ENCODE measurements at places on chromosomes 13 and 19. TPM values are rescaled to one million over a fixed set of nuclear protein-coding genes. Genes with fewer than 3 reads are reported as not detected.

GRCh38 chr19:29573486-29573885 is 32.6 kb upstream of the POP4 start:
- DNase-seq, result no peak

Gene SIPA1L3
- 6.0 TPM for total RNA-seq

- no peak for DNase-seq
Measured at GRCh38 chr13:114022309-114022669, 48.4 kb upstream of the C13orf46 start.

DNA sequence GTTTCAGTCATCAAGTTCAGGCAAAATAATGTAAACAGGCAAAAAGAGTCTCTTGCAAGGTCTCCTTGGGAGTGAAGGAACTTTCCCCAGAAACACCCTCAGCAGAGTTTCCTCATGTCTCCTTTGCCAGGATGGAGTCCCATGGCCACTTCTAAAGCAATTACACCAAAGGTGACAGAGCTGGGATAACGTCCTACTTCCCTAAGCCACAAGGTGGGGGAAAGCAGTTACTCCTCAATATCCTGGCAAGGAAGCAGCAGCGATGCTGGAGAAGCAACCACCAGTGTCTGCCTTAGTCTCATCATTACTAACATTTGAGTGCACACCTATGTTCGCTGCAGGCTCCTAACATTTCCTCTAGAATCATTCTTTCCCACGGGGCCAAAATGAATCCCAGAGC is 88.6 kb downstream of the UBL3 start:
- no peak for DNase-seq

Gene ANGPTL8
- not detected for total RNA-seq

DNA sequence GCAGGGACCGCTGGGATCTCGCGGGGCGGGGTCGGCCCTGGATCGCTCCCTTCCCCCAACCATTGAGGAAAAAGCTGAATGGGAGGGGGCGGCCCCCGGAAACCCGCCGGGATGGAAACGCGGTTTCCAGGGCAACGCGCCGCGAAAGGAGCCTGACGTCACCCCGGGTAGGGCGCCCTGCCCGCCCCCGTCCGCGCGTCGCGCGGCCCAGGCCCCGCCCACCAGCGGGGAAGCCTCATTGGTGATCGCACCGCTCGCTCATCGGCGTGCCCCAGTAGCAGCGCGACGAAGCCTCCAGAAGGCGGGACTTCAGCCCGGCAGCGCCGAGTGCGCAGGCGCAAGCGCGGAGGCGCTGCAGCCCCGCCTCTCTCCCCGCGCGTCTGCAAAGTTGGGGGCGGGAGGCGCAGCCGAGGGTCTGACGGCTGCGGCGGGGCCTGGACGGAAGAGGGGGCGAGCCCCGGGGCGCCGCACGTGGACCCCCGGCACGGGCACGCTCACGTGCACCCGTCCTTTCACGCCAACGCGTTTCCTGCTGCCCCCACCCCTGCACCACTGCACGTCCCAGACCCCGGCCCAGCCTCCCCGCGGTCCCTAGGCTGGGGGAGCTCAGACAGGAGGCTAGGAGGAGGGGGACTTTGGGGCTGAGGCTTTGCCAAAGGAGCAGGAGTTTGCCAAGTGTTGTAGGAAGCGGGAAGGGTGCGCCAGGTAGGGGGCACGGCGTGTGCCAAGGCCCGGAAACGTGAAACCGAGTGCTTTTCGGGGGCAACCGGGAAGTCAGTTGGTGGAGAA is 8.2 kb upstream of the CIRBP start:
- DNase-seq, result peak; percentile 98

GRCh38 chr13:48040896-48041295 is 3.4 kb downstream of the NUDT15 start:
- no peak for DNase-seq

GRCh38 chr13:44275381-44275780 is 98.2 kb upstream of the SERP2 start:
- DNase-seq, result no peak

GRCh38 chr13:92177966-92178365 is 779.5 kb downstream of the GPC5 start:
- DNase-seq, result no peak

DNA sequence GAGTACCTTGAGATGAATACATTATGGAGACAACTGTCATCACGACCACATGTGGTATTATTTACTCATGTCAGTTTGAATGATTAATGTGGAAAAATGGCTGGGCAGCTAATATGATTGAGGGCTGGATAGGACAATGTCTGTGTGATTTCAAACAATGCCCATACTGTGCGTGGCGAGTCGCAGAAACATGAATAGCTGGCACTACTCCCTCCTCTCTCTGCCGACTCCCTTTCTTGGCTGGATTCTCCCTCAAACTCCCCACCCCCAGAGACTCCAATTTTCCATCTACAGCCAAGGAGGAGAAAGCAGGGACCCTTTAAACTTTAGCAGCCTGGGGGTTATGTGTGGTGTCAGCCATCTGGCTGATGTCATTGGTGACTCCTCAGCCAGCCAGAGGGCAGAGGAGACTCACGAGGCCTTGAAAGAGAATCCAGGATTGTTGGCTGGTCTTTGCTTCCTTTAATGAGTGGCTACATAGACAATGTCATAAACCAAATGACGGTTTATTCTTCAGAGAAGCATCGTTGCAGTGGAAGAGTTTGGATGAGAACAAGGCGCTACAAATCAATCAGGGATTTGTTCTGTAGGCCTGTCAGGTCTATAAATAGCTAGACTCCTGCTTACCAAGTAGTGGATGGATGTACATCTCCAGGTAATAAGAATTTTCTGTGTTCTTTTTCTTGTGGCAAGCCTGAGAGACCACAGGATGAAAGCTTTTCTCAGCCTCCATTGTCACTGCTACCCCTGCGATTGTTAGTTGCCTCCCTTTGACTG is 165.6 kb downstream of the DLEU7 start:
- peak; percentile 59 for DNase-seq

Gene TNPO2
- total RNA-seq, result 24.0 TPM

DNA sequence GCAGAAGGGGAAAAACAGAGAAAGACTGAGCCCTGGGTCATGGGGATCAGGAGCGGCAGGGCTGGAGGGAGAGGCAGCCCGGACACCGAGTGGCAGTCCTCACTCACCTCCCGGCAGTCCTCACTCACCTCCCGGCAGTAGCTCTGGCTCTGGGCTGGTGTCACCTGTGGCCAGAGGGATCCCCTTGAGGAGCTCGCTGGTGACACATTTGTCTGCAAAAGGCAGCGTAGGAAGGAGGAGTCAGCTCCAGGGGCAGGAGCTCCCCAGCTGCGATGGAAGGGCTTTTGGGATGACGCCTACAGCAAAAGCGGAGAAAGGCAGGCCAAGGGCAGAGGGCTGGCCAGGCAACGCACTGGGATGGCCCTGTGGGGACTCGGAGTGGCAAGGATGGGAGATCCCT is 739 bp downstream of the EIF3G start:
- DNase-seq, result peak; percentile 37

Gene POLR1G
- 32.1 TPM for total RNA-seq

DNA sequence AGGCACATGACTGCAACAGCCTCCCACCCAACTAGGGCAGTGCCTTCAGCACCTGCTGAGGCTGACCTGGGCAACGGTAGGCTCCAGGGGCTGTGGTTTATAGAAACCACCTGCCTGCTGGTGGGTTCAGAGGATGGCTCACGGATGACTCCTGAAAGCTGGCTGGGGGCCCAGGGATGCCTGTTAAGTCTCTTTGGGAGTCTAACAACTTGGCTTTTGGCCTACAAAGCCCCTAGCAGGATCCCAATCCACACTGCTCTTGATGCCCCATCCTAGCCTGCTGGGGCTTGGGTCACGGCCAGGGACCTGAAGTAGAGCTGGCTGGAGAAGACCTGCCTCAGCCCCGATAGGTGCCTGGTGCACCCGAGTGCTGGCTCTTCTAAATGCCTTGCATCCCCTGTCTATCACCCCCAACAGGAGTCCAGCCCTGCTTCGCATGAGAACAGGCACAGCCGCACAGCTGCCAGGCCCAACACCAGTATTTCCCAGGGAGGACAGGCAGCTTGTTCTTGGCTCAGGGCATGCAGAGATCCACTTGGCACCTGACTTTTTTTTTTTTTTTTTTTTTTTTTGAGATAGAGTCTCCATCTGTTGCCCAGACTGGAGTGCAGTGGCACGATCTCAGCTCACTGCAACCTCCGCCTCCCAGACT is 9.1 kb upstream of the EPHX3 start:
- DNase-seq, result no peak

Gene GSK3A
- 44.7 TPM for total RNA-seq

GRCh38 chr13:32264407-32264806 is 50.8 kb downstream of the ZAR1L start:
- DNase-seq, result no peak

Gene LRRC25
- not detected for total RNA-seq

GRCh38 chr13:100361504-100361903 is 227.1 kb downstream of the GGACT start:
- DNase-seq, result peak; percentile 21

Gene ZNF844
- total RNA-seq, result 4.4 TPM

- no peak for DNase-seq
Measured at GRCh38 chr19:32573492-32573794, 7.5 kb upstream of the PDCD5 start.

Gene PRSS57
- total RNA-seq, result not detected

Gene CACNA1A
- total RNA-seq, result 2.3 TPM

Gene RXFP2
- total RNA-seq, result not detected
